ENCODE measurements at places on chromosomes 12 and 14.

GRCh38 chr12:106090591-106091445 is 47.9 kb downstream of the NUAK1 start:
- no peak for DNase-seq

DNA sequence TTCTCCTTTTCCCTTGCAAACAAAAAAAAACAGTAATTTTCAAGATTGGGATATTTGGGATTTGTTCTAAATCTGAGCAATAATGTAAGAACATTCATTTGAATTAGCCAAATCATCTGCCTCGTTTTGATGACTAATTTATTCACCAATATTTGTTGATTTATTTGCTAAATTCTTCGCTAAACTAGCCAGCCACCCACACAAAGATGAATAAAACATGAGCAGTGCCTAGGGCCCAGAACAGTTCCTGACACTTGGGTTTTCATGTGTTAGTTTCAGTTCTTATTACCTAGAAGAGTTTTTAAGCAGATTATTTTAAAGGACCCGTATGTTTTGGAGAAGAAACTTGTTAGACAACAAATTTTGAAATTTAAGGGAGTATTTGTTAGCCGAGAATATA is 1.4 kb downstream of the ETNK1 start:
- DNase-seq = peak; percentile 27

- no peak for DNase-seq
These were observed 152.8 kb upstream of the PTPRQ start for GRCh38 chr12:80291108-80291754.

GRCh38 chr14:84027351-84027750 is 1502.6 kb upstream of the FLRT2 start:
- no peak for DNase-seq

- DNase-seq = no peak
These were observed 636 bp downstream of the GOLGA3 start for GRCh38 chr12:132827763-132828703.

- no peak for DNase-seq
These were observed 5.8 kb downstream of the PTGES3 start for GRCh38 chr12:56682323-56682722.

GRCh38 chr14:104427131-104427851 is 152.3 kb upstream of the C14orf180 start:
- DNase-seq = no peak

GRCh38 chr12:65854629-65855028 is 30.3 kb downstream of the HMGA2 start:
- DNase-seq = no peak

DNA sequence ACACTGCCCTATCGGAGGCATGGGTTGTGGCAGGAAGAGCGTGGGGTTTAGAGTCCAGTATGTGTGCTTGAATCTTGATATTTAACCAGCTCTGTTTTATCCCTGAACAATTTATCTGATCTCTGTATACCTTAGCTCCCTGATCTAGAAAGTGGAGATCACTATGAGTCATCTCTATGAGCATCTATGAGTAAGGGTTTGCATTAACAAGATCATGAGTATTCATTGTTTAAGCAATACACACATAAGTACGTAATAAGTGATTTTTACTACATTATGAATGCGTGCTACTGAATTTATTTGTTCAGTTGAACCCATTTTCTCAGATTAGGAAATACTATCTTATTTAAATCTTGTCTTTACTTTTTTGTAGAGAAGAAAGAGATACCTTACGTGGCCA is 49.4 kb downstream of the GPATCH2L start:
- DNase-seq = no peak

DNA sequence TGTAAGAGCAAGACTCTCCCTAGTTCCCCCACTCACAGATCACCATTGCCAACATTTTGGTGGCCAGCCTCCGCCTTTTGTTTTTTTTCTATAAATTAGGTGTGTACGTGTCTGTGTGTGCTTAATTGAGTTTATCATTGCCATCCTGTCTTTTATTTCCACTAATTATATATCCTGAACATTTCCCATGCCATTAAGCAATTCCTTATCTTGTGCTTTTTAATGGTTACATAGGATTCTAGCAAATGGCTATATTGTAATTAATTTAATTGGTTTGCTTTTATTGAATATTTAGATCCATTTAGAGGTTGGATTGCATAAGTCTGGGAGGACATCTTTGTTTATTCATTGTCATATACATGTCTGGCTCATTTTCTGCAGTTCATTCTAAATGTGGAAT is 107.3 kb upstream of the RTL1 start:
- DNase-seq = no peak

DNA sequence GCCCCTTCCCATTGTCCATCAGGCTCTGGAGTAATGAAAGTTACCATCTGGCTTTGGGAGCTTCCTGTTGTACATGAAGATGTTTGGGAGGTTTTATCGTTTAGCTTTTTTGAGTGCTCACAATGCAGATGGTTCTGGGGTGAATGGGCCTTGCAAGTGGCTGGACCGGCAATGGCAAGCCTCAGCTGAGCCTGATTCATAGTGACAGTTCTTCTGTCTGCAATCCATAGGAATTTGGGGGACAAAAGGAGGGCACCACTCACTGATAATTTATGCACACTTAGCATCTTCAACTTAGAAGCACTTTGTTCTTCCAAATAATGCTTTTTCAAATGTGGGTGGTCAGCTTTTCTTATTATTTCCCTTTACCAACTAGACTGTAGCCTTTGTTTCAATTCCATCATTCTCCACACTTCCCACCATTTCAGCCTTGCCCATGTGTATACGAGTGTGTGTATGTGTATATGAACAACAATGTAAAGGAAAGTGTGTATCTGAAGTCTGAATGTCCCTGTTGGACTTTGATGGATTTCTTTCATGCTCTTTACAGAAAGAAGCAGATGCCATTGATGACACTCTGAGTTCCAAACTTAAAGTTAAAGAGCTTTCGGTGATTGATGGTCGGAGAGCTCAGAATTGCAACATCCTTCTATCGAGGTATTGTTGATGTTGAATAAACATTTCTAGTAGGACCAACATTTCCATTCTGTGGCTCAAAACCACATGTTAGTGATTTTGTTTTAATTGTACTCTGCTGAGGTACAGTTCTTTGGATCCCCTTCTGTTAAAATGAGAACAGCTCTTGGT is 125.5 kb downstream of the GPR135 start:
- DNase-seq = no peak

- DNase-seq = no peak
These were observed 78.5 kb downstream of the DICER1 start for GRCh38 chr14:95078867-95079266.

DNA sequence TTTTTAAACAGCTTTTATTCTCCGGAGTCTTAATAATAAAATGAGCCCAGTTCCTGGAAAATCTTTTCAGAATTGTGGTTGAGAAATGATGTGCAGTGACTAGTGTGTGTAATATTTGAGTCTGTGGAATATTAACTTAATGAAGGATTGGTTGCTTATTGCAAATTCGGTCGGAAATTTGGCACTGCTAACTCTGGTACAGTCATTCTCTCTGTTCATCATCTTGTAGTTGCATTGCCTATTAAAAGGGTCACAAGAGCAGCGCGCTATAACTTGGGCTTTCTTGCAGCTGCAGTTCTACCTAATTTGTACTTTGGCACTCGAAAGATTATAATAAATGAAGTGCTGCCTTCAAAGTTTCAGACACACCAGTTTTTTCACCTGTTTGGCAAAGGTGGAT is 146.0 kb downstream of the FLRT2 start:
- no peak for DNase-seq

- peak; percentile 87 for DNase-seq
These were observed 18.7 kb downstream of the DAD1 start for GRCh38 chr14:22570132-22570949.

DNA sequence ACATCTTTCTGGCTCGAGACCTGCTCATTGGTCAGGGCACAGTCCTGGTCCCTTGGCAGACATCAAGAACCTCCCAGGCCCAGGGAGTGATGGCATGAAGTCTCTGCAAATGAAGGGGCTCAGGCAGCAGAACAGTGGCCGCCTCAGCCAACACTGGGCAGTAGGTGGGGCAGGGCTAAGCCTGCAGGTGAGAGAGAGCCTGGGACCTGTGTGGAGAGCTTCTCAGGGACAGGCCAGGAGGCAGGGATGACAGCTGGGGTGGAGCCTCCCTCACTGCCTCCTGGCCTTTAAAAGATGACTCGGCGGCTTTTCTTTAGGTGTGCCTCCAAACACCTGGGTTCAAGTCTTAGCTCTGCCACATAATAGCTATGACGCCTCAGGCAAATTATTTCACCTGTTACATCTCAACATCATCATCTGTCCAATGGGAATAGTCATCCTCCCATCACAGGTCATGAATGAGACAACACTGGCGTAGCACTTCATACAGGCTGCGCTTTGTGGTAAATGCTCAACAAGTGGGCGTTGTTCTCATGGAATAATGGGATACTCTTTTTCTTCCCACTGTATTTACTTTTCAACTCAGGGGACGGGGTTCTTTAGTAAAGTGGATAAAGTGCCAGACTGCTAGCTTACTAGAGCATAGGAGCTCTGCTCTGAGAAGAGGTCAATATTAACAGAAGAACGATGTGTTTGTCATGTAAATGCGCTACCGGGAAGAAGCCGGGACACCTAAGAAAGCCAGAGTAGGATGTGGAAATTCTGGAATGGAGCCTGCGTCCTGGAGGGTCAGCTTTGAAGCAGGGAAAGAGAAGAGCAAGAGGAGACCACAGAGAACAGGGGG is 277.4 kb downstream of the FOXN3 start:
- no peak for DNase-seq

- DNase-seq = no peak
These were observed 15.3 kb upstream of the CNOT2 start for GRCh38 chr12:70227911-70228310.

DNA sequence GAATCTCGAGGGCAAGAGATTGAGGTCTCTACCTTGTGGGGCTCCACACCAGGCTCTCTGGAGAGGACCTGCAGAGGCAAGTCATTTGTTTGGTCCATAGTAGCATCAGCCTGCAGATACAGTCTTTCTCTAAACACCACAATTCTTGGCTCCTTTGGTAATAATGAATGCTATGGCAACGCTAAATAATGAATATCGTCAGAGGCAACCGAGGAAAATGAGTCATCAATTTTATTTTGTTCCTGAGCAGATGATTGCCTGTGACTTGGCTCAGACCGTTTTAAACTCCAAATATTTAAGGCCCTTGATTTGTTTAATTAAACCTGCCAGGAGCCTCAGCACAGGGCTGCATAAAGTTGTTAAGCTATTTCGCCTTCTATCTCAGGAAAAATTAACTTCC is 924.1 kb upstream of the TMEM132C start:
- no peak for DNase-seq

GRCh38 chr12:121015825-121016766 is at the start of gene C12orf43:
Gene C12orf43 (minus strand): TSS chr12:121016487. CDS start chr12:121016474, 13 bp downstream.
- peak; percentile 95 for DNase-seq
